Urinary bladder (tissue), 4 donors: ENCODE measurements at places on chromosomes 13 and 19. TPM values are rescaled to one million over a fixed set of nuclear protein-coding genes. Genes with fewer than 3 reads are reported as not detected.

The CAPN12 gene
- polyA plus RNA-seq = 3.2 TPM

DNA sequence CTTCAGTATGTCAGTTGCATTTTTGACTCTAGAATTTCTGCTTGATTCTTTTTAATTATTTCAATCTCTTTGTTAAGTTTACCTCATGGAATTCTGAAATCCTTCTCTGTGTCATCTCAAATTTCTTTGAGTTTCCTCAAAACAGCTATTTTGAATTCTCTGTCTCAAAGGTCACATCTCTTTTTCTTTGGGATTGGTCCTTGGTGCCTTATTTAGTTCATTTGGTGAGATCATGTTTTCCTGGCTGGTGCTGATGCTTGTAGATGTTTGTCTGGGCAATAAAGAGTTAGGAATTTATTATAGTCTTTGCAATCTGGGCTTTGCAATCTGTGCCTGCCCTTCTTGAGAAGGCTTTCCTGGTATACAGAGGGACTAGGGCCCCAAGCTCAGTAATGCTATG is 18.5 kb upstream of the KBTBD7 start:
- no peak for DNase-seq

GRCh38 chr13:49821216-49822009 is 28.9 kb upstream of the KPNA3 start:
- DNase-seq = no peak

GRCh38 chr13:101967781-101968180 is 434.1 kb downstream of the FGF14 start:
- no peak for DNase-seq

DNA sequence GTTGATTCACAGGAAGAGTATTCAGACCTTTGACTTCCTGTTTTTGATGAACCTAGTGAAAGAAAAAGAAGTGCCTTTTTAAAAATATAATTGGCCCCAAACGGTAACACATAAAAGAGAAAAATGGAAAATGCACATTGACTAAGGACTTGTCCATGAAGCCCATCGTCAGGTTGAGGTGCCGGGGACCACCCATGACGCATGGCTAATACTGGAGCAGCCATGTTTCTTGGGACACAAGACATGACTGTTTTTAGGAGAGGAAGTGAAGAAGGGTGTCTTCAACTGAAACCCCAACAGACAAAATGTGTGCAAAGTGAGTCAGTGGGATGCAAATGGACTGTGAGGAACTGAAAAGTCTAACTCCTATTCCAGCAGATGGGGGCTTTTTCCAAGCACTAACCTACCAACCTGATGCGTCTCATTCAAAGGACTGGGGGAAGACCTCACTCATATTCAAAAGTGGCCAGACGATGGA is 459.4 kb downstream of the FOXO1 start:
- no peak for DNase-seq

DNA sequence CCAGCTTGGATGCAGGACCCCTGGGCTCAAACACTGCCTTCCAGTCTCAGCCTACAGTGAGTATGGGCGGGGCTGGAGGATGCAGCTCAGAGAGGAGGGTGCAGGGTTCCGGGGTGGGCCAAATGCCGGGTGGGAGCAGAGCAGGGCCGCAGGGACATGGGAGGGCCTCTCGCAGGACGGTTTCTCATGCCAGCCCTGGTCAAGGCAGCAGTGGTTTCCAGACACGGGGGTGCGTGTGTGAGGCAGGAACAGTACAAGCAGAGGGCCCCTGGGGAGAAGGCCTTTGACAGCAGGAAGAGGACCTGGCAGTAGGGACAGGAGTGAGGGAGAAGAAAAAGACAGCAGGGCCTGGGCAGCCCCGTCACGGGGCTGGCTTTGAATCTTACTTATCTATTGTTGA is 34.1 kb downstream of the CRTC1 start:
- DNase-seq = no peak

DNA sequence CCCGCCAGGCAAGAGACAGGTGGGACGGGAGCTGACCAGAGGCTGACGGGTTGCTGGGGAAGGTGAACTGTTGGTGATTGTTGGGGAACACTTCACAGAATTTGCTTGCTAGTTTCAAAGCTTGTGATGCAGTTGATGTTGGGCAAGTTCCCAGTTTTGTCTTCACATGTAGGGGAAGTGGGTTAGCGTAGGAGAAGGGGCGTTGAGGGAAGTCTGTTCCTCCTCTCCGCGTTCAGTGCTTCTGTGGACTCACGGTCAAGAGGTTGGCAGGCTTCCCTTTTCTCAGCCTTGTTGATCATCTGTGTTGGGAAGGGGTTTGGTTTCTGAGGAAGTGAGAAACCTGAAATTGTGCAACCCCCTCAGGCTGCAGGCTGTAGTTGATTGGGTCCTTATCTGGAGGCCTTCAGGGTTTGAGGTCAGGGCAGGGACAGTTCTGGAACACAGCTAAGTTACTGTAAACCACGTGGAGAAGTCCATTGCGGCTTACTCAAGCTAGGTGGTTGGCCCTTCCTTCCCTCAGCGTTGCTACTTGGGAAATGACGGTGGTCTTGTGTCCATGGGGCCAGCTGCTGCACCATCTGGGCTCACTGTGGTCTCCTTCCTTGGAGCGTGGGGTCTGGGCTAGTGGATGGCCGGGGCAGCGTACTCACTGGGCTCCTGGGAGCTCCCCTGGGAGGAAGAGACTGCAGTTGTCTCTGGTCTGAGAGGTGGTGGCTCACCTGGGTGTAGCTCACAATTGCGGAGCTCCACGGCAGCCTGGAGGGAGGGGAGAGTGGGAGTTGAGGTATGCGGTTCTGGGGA is 7.5 kb downstream of the RPS9 start:
- no peak for DNase-seq

- no peak for DNase-seq
Observed at GRCh38 chr13:114109641-114110041, 22.8 kb downstream of the RASA3 start.

GRCh38 chr13:100387416-100387815 is 201.2 kb downstream of the GGACT start:
- DNase-seq = no peak

The ZNF234 gene
- polyA plus RNA-seq = 4.3 TPM

DNA sequence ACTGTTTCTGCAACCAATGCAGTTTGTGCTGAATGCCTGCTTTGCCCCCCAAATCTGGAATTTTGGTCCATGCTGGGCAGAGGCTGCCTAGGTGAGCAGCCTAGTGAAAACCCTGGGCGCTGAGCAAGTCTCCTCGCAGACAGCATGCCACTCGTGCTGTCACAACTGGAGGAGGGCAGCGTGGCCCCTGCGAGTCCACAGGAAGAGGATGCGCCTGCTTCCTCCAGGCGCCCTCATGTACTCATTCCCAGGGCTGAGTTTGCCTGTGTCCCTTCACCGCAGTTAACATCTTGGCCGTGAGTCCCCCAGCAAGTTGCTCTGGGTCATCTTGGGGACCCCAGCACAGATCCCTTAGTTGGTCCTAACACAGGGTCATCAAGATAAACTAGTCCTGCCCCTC is 26.2 kb upstream of the TMEM160 start:
- no peak for DNase-seq

GRCh38 chr13:48457578-48458242 is 44.8 kb upstream of the LPAR6 start:
- no peak for DNase-seq

GRCh38 chr19:49442771-49443365 is 1.5 kb upstream of the SLC17A7 start:
- DNase-seq = peak; percentile 57

- no peak for DNase-seq
Observed at GRCh38 chr19:30062065-30062906, 120.2 kb downstream of the URI1 start.

DNA sequence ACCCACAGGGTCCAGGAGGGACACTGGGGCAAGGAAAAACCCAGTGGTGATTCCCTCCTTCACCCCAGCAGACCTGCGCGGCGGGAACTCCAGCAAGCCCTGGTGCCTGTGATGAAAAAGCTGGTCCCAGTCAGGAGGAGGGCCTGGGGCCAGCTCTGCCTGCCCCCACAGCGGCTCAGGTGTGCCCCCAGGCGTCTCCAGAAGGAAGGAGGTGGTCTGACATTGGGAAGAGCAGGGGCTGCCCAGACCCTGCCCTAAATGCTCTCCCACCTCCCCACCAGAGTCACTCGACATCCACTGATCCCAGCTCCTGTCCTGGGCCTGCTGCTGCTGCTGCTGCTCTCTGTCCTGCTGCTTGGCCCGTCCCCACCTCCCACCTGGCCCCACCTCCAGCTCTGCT is 6.2 kb downstream of the PTH2 start:
- DNase-seq = no peak

The TEX101 gene
- not detected for polyA plus RNA-seq

GRCh38 chr13:27138457-27139093 is 33.0 kb downstream of the USP12 start:
- DNase-seq = no peak

DNA sequence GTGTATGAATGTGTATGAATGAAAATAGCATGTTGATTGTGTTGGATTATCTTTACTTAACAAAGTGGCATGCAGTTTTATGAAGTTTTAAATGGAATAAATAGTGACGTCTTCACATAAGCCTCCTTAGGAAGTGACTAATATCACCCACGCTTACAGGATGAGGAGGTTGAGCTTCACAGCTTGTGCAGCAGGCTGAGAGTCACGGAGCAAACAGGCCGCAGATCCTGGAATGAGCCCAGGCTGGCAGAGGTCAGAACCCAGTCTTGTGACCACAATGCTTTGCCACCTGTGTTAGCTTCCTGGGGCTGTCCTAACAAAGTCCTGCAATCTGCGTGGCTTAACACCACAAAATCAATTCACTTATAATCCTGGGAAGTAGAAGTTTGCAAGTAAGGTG is 20.8 kb downstream of the LAIR2 start:
- no peak for DNase-seq

DNA sequence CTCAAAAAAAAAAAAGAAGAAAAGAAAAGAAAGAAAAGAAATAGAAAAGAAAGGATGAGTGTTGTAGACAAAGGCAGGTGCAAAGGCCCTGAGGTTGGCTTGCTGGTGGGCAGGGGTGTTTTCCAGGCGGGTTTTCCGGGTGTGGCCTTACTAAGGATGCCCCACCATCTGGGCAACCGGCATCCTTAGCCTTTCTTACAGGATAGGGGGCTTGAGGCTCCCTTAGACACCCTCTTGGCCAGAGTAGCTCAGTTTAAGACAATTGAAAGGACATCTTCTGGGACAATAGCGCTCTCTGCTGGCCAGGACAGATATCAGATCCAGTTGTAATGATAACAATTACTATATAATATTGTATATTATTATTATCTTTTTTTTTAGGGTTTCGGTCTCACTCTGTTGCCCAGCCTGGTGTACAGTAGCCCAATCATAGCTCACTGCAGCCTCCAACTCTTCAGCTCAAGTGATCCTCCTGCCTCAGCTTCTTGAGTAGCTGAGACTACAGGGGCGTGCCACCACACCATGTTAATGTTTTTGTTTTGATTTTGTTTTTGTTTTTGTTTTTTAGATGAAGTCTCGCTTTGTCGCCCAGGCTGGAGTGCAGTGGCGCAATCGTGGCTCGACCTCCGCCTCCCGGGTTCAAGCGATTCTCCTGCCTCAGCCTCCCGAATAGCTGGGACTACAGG is 1.4 kb upstream of the QTRT1 start:
- DNase-seq = no peak

GRCh38 chr13:30819136-30819888 is 84.0 kb downstream of the ALOX5AP start:
- no peak for DNase-seq

DNA sequence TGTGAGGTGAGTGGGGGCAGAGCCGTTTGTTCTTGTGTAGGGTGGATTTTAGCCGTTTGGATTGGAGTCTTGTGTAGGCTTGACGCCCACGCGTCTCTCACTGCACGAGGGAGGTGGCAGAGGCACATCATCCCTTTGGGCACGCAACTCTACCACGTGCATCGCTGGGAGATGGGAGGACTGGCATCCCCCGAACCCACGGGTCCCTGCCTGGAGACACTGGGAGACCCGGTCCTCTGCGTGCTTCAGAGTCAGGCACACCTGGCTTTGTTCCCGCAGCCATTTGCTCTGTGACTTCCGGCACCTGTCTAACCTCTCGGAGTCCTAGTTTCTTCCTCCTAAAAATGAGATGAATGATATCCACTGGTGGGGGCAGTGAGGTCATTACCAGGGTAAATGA is 6.4 kb downstream of the ARHGEF7 start:
- no peak for DNase-seq

- DNase-seq = no peak
Observed at GRCh38 chr19:36963280-36963679, 47.1 kb downstream of the ZNF568 start.

GRCh38 chr19:48169578-48169938 is 586 bp downstream of the LIG1 start:
- peak; percentile 35 for DNase-seq

DNA sequence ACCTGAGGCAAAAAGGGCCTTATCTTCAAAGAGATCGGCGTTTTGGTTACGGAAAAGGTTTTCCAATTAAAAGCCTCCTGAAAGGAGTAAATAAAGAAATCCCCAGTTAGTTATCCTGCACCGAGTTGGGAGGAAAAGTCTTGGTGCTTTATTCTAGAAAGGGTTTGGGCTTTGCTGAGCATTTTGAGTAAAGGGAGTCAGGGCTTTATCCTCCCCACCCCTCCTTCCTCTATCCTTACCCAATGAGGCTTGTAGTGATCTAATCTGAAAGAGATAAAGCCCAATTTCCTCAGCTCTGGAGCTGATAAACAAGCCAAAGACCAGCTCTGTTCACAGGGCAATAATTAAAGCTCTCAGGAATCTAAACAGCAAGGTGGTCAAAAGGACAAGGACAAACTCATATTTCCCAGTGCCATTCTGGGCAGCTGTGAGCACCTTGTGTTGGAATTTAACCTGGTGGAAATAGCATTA is 188.9 kb upstream of the TSC22D1 start:
- DNase-seq = no peak

DNA sequence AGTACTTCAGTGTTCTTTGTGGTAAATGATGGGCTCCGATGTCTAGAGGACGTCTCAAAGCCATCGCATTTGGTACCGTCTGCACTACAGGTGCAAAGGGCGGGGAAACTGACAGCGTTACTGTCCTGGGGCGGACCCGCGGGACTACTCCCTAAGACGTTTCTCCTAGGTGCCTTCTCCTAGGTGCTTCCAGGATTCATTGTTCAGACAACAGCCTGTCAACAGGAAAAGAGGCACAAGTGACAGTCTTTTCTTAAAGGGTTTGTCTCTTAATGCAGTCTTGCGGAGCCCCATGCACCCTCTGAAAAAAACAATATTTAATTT is 1.4 kb downstream of the SERTM1 start:
- no peak for DNase-seq

The NACC1 gene
- polyA plus RNA-seq = 25.7 TPM

The GTF3A gene
- polyA plus RNA-seq = 117 TPM

The KIR3DL2 gene
- polyA plus RNA-seq = 0.18 TPM
